Globus pallidus (tissue), 1 donor: ENCODE measurements at places on chromosomes 3 and 15.

- DNase-seq, result no peak
Measured at GRCh38 chr3:9035473-9035872, 72.2 kb upstream of the RAD18 start.

DNA sequence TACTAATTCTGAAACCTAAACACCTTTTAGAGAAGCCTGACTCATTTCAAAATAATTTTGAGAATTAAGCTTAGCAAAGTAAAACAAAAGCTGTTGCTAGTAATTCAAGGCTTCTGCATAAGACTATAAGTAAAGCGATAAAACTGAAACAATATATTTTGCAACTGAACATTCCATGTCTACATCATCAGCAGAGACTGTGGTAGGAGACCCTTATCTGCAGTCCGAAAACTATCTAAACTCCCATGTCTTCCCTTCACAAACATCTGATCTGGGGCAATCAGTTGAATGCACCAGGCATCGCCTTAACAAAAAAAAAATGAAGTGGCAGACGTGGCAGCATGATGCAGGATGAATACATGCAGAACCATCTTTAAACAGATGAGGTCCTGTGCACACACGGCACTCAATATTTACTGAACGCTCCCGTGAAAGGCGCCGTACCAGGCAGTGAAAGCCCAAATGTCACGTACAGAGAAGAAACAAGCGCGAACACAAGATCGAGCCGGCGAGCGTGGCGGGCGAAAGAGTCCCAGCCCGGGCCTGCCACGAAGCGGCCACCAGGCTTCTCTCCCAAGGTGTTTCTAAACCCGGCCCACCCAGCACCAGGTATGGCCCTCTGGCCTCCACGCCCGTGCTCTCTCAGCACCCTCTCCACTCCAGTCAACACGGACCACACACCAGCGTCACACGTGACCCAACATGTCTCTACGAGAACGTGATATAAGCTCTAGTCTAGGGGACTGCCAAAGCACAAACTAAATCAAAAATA is 63.0 kb downstream of the CHSY1 start:
- no peak for DNase-seq

GRCh38 chr3:99920481-99921376 is 103.1 kb downstream of the CMSS1 start:
- DNase-seq, result peak; percentile 36

DNA sequence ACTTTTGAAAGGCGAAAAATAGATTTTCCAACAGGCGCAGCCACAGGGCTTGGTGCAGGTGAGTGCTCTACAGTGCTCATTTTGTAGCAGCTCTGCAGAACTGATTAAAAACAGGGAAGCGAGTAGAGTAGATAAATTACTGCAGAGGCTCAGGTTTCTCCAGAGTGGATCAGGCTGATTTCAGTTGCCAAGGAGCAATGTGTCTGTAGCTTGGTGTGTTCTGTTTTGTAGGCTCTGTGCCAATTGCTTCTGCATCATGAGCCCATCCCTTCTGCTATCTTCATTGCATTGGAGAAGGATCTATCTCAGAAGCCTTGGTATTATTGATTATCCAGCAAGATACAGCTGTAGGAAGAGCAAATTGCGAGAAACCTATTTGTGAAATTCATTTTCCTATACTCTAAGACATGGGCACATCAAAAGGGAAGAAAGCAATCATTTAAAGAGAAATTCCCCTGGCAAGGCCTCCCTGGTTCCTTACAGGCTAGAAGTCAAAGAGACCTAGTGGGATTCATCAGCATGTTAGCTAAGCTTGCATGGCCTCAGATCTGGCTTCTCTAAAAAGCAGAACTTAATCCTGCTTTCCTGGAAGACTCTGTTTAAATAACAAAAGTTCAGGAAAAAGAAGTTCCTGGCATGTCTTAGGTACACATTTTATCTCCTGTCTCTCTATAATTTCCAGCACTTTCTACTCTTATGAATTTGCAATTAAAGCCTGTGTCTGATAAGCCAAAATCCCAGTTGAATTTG is 432.4 kb upstream of the ATP10A start:
- DNase-seq, result no peak

GRCh38 chr3:114285648-114286230 is 8.1 kb upstream of the TIGIT start:
- no peak for DNase-seq

DNA sequence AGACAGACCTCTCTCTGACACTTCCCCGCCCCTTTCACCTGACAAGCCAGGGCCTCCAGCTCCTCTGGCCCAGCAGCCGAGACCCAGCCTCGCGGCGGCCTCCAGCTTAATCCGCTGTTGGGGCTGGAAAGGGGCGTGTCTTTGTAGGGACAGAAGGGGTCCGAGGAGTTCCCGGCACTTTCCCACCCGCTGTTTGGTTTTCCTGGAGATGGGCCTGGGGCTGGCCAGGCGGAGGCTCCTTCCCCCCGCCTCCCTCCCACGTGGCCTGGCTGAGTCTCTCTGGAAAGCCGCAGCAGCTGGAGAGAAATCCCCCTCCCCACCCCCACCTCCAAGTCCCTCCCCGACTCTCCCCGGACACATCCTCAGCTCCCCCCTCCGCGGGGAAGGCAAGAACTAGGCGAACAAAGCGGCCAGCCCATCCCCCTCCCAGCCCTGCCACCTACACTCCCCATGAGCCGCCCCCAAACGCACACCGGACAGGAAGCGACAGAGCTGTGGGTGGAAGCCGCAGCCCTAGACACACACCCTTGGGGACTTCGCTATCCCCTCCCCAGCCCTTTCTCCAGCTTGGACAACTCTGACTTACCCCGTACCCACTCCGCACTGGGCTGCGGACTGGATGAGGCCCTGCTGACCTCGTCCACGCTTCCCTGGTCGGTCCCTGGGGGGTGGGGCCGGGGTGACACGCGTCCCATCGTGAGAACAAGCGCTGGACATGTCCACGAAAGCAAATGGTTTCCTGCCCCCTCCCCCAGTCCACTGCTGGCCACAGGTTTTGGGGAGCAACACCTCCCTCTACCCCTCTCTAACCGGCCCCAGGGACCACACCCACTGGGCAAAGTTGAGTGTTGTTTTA is 1.2 kb downstream of the IGDCC4 start:
- peak; percentile 60 for DNase-seq

- DNase-seq, result no peak
Measured at GRCh38 chr15:61906961-61907752, 153.1 kb downstream of the VPS13C start.

GRCh38 chr3:197354568-197355001 is 56.2 kb upstream of the DLG1 start:
- peak; percentile 61 for DNase-seq
